Renal cortical epithelial cell (primary cell): ENCODE measurements at places on chromosomes 6 and 20. TPM values are rescaled to one million over a fixed set of nuclear protein-coding genes. Genes with fewer than 3 reads are reported as not detected.

DNA sequence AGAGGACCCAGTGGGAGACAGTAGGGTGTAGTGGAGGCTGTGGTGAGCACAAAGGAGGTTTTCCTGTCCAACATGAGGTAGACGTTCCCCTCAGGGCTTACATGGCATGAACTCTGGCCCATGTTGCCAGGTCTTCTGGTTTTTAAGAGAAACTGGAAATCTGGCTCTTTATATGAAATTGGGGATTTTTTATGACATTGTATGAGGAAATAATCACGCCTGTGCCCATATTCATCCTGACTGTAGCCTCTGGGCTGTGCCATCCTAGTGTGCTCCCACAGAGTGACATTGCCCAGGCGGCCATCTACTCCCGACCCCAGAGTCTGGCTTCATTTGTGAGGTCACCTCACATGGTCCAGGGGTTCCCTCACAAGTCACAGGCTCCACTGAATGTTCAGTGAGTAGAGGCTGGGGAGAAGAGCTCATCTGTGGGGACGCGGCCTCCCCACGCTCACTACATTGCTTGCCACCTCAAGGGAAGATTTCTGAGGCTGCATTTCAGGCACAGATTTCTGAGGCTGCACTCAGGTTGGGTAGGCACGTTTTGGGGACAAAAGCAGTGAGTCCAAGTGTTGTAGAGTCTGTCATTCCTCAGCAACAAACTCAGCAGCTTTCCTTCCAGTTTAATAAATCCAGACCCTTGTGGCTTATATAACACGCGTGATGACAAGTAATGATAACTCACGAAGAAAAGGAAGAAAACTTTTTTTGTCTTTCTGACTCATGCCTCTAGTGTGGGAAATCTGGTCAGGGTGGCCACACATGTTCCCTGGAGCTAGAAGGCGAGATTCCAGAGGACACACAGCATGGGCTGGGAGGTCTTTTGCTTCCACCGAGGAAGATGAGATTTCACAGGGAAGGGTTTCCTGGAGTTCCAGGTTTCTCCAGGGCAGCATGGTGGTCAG, 41.7 kb downstream of the SLC24A3 start:
- no peak for DNase-seq

MYLK4 gene
- total RNA-seq = 0.52 and 1.0 TPM in 2 replicates

ZNF335 gene
- 11.1 and 16.1 TPM in 2 replicates for total RNA-seq

DNA sequence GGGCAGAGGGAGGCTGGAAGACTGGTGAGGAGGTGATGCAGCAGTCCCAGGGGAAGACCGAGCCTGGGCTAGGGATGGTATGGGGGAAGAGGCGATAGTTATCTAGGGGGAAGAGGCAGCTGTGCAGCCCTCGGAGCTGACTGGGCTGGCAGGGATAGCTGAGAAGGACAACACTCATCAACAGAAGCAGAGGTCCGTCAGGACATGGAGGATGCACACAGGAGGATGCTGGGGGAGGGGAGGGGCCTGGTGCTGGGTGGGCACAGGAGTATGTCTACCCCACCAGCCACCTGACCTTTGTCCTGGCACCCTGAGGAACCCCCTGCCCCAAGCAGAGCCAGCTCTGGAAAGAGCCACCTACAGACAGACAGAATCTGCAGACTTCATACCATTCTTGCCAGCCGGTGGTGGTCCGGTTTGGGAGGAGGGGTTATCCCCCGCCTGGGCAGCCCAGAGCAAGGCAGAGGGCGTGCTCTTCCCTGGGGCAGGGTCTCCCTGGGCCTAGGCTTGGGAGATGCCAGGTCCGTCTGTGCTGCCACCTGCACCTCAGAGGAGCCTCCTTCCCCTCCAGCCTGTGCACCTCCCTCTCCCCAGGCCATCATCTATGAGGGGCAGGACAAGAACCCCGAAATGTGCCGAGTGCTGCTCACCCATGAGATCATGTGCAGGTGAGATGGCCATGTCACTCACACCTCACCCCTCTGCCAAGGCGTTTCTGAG, 14.9 kb downstream of the EBF4 start:
- DNase-seq = no peak

- DNase-seq = peak; percentile 39
Observed at GRCh38 chr6:143955971-143956370, 52.1 kb downstream of the PLAGL1 start.

ARMH2 gene
- not detected in 2 replicates for total RNA-seq

PLG gene
- total RNA-seq = not detected in 2 replicates
